ENCODE measurements at places on chromosomes 2 and 18.

- no peak for DNase-seq
These were observed 54.6 kb downstream of the PRKCE start for GRCh38 chr2:45706033-45706432.

DNA sequence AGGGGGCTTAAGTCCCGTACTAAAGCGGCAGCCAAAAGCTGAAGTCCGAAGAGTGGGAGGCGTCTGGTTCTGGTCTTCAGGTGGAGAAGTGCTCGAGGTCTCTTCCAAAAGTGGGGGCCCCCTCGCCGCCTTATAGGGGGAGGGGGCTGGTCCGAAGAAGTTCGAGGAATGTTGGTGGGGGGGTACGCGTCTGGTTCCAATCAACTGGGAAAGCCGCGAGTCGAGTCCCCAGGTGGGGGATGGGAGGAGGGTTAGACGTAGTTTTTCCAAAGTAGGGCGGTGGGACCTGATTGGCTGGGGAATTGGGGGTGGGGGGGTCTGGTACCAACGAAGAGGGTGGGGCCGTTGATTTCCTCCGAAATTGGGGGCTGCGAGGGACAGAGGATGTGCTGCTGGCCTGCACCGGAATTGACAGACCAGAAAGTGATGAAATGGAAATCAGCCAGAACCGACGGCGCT, 594 bp downstream of the ITM2C start:
- DNase-seq, result no peak

DNA sequence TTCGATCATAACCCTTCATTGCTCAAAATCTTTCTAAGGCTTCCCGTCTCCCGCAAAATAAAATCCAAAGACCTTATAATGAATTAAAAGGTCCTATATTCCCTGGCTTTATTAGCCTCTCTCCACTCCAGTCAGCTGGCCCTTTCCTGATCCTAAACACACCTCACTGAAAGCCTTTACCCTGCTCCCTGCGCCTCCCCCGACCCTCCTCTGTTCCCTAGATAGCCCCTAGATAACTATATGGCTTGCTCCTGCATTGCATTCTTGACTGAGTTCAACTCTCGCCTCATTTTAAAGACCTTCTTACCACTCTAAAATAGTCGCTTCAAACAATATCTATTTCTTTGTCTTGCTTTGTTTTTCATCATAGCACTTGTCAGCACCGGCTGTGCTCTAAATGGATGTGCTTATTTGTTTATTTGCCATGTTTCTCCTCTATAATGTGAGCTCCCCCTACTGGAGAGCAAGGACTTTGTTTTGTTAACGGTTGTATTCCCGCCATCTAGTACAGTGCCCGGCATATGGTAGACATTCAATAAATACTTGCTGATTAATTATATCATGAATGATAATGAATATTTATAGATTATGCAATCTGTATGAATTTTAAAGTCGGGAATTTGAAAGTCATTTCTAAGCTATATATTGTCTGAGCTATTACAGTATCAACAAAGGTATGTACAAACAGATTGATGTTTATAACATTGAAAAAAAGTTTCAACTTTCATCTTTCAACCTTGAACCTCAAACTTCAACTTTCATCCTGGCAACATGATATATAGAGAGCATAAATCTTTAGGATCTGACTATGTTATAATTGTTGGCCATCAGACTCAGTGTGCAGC, 32.4 kb upstream of the VIT start:
- DNase-seq, result no peak

GRCh38 chr2:28428486-28428885, 35.8 kb downstream of the FOSL2 start:
- DNase-seq, result no peak

DNA sequence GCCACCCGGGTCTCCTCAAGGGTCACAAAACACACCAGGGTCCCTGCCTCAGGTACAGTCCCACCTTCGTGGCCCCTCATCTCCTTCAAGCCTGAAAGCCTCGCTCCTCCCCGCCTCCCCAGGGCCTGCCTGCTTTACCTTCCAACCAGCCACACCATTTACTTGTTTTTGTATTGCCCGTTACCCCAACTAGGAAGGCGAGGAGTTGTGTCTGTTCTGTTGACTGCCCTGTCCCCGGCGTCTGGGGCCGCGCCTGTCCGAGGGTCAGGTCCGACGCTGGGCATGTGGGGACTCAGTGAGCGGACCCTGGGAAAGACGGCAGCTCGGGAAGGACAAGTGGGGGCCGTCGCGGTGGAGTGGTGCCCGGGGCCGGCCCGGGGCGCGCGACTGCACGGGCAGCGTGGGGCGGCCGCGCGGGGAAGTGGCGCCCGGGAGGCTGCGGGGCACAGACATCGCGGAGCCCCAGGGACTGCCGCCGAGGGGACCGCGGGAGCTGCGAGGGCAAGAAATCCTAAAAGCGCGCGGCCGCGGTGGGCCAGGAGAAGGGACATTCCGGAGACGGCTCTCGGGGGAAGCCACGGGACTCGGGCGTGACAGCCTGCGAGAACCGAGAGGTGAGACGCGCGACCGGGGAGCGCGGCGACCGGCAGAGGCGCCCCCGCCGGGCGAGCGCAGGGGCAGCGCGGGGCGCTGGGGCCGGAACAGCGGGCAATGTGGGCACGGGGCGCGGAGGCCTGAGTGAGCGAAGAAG, 797 bp upstream of the GRHL1 start:
- no peak for DNase-seq

DNA sequence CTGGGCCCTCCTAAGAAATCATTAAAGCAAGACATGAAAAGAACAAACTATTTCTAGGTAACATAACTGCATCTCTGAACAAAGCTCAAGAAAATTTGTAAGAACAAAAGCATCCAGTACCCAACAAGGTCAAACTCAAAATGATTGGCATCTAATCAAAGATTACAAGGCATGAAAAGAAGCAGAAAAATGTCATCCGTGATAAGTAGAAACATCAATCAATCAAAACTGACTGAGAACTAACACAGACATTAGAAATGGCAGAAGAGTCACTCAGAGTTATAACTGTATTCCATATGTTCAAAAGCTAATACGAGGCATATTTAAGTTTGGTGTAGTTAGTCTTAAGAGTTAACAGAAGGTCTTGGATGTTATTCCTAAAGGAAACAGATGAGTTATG, 80.9 kb downstream of the VWA3B start:
- DNase-seq, result no peak

GRCh38 chr2:69612707-69613106, 30.8 kb downstream of the AAK1 start:
- no peak for DNase-seq

GRCh38 chr2:42192652-42193566, 23.8 kb downstream of the EML4 start:
- DNase-seq, result no peak

GRCh38 chr2:201698588-201699226, at the start of gene MPP4:
Gene MPP4 (minus strand): TSS chr2:201698644. CDS start chr2:201693954, 4,690 bp downstream.
- no peak for DNase-seq

GRCh38 chr18:69943021-69943420, 4.7 kb downstream of the CD226 start:
- no peak for DNase-seq

- DNase-seq, result no peak
These were observed 1010.9 kb upstream of the NXPH2 start for GRCh38 chr2:139790807-139791752.

DNA sequence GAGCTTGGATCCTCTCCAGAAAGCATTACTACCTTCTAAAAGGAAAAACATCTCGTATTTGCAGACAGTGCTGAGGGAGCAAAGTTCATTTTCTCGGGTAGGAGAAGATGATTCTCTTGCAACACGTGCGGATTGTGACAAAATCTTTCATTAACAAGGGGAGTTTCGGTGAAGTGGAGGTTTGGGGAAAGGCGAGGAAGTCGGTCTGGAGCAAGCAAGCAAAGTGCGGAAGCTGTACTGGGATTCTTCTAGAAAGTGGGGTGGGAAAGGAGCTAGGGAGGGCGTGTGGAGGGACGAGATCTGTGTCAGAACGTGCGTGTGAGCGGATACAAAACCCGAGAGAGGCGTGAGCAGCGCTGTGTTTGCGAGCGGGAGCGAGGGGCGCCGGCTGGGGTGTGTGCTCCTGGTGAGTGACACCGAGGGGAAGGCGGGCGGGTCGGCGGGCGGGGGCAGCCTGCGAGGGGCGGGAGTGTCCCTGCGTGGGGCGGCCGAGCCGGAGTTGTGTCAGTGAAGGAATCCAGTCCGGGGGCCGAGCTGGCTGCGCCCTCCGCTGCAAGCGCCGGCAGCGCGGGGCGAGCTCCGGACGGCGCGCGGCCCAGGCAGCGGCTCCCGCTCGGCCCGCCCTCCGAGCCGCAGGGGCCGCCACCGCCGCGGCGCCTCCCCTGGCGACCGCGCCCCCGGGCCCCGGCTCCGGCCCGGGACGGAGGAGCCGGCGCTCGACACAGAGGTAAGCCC, at the start of gene SPATS2L:
Gene SPATS2L, plus strand, starts transcription at position 498 of the 735 bp plus-strand sequence. CDS start 82,552 bp downstream, outside the sequence.
- DNase-seq, result peak; percentile 22

DNA sequence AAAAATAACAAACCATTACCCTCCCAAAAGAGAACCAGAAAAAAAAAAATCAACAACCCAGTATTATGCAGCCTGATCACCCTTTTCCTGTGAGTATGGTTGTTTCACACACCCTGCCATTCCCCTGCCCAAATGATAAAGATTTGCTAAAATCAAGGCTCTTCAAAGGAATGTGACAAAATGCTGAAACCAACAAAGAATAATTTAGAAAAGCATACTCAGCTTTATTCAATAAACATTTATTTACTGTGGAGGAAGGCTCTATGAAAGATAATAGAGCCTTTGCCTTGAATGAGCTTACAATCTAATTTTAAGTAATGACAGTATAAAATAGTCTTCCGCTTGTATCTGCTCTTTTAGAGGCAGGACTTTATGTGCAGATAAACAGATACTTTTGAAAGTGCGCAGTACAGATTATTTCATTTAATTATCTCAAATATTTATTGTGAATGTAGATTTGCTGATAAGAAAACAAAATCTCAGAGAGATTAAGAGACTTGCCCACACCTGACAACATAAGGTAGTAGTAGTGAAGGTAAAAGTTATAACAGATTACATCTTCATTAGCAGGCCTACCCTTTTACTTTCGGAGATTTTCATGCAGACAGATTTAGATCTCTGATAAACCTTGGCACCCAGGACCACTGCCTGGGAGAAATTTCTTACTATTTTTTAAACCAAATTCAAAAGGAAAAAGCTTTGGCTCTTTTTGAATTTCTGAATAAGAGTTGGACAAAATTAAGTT, 211.9 kb downstream of the SRBD1 start:
- no peak for DNase-seq

All from activated B cell treated with CpG ODN at 0.5 μM for 24 hours (primary cell).